ENCODE measurements at places on chromosomes 16 and 17.

DNA sequence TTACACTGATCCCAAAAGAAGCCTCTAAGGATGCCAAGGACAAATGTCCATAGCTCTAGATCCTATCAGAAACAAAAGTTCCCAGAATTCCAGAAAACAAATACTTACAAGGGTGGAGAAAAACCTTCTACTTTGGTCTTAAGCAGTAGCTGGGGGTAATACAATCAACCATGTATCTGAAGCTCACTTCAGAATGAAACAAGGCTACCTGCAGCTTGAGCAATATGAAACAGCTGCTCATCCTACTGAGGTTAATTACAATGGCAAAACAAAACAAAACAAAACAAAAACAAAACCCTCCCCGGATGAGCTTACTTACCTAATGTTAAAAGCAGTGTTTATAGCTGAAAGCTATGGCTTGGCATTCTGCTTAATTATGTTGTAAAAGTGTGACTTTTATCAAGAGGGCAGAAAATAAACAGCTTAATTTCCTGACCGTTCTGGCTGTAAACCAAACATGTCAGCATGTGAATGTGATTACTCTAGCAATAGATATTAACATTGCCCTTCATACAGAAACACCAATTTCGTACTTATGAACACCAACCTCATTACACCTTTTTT, 10.5 kb downstream of the PDZD9 start:
- DNase-seq: no peak

- no peak for DNase-seq
Observed at GRCh38 chr17:9971991-9972390, 66.9 kb upstream of the RCVRN start.

DNA sequence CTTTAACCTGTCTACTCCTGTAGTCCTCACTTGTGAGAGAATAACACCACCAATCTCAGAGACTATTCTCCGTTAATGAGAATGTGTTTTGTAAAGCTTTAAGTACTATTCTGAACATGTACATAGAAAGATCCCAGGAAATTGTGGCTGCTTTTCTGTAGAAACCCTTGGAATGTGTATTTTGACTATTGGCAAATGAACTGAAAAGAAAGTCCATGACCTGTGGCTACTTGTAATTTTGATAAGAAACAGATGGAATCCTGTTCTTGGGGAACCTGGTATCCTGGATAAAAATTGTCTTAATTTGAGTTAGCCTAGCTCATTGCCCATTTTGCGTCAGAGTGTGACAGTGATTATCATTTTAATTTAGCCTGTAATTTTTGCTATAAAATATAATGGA, 9.1 kb downstream of the CTCF start:
- DNase-seq: no peak

DNA sequence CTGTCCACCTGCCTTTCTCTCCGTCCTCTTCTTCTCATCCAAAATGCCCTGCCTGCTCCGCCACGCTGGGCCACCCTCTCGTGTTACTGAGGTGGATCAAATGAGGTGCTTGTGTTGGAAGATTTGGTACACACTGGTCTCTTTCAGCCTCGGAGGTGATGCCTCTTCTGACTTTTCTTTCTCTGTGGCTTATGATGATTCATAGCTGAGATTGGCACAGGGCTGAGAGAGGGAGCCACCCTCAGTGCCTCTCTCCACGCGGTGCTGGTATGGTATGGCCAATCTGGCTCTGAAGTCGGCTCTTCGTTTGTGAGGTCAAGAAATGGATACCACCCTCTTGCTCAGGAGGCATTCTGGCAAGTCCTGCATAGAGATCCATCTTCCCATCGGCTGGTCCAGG, 82.4 kb downstream of the PLCG2 start:
- DNase-seq: no peak

- no peak for DNase-seq
Observed at GRCh38 chr17:20098314-20098713, 89.2 kb downstream of the SPECC1 start.

GRCh38 chr17:34242587-34243363, 12.3 kb upstream of the CCL2 start:
- no peak for DNase-seq

DNA sequence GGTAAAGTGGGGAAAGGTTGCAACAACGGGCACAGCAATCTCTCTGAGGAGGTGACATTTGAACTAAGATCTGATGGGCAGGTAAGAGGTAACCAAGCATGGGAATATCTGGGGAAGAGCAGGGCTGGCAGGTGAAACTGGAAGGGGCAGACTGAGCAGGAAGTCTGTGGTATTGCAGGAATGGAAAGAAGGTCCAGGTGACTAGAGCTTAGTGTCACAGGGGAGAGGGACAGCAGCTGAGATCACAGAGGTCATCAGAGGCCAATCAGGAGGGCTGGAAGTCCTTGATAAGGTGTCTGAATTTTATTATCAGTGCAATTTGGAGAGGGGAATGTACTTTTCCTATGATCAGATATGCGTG, 73.3 kb upstream of the DHX40 start:
- no peak for DNase-seq

GRCh38 chr17:27491713-27492190, 35.5 kb downstream of the KSR1 start:
- DNase-seq: no peak

DNA sequence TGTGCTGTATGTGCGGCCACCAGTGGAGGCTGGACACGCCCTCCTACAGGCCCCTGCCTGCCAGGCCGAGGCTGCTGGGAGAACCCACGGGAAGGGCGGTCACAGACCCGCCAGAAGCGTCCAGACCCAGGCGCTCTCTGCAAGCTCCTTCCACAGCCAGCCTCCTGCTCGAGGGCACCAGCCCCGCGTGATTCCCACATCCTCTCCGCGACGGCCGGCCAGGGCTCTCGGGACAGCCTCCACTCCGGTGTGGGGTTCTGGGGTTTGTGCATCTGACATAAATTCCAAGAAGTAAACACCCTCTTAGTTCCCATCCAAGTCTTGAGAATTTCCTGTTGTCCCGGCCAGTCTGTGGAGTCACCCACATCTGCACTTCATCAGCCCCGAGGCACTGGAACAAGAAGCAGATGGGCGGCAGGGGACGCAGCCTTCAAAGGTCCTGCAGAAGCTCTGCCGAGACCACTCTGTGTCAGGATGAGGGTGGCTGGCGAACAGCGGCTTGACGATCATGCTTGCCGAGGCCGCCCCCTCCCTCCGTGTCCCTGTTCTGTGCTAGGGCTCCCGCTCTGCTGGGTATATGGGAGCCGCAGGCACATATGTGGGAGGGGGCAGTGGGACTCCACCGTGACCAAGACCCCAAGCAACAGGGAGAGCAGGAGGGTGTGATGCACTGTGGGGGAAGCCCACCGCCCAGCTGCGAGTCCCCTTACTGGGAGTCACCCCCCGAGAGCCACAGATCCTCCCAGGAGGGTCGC, 2.4 kb upstream of the TMEM204 start:
- no peak for DNase-seq

DNA sequence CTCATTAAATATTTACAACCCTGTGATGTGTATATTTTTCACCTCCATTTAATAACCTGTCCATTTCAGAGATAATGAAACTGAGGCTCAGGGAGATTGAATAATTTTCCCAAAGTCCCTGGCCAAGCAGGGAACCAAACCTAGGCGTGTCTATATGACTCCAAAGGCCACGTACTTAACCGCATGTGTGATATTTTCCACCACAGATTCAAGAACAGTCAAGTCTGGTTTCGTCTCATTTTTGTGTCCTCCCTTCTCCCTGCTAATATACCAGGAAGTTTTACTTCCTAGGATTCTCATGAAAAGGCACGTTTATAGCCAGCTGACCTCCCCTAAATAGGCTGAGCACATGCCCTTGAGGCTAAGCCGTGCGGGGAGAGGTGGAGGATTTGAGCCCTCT, 15.3 kb downstream of the WFIKKN2 start:
- DNase-seq: no peak

- DNase-seq: no peak
Observed at GRCh38 chr17:58517378-58517927, 3.0 kb upstream of the MTMR4 start.

DNA sequence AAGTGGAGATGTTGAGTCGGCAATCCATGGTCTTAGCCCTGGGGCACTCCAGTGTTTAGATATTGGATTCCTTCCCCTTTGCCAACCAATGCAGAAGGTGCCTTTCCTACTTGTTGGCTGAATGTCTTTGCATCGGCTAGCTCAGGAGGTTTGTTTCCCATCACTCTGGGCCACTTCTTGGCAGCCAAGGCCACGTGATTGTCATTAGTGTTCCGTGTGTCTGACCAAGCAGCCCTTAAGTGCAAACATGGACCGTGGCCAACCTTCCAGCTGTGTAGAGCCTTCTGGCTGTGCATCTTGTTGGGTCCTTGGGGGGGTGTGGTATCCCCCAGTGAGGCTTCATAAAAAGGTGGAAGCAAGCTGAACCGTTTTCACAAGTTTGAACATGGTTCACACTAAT, 66.0 kb downstream of the GNAO1 start:
- no peak for DNase-seq

GRCh38 chr16:30527635-30528178, 1.3 kb upstream of the ZNF768 start:
- DNase-seq: no peak

DNA sequence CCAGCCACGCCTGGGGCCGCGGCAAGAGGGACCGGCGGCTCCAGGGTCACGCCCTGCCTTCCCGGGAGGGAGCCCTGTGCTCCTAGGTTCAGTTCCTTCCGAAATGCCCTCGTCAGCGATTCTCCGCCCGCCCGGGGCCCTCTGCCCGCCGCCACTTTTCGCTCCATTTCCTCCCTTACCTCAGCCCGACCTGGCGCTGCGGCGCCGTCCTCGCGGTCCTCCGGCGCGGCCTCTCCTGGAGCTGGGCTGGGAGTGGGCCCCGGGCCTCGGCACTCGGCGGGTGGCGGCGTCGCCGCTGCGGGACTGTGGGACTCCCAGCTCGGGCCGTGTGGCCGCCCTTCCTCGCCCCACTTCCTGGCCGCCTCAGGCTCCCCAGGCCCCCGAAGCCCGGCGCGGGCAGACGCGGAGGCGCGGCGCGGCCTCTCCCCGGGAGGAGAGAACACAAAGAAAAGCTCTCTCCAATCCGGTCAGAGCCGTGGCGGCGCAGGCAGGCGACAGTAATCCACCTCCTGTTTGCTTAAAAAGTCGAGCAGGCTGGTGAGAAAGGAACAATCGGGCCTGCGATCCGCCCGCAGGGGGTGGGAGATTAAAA, 1.6 kb downstream of the BAHCC1 start:
- no peak for DNase-seq

DNA sequence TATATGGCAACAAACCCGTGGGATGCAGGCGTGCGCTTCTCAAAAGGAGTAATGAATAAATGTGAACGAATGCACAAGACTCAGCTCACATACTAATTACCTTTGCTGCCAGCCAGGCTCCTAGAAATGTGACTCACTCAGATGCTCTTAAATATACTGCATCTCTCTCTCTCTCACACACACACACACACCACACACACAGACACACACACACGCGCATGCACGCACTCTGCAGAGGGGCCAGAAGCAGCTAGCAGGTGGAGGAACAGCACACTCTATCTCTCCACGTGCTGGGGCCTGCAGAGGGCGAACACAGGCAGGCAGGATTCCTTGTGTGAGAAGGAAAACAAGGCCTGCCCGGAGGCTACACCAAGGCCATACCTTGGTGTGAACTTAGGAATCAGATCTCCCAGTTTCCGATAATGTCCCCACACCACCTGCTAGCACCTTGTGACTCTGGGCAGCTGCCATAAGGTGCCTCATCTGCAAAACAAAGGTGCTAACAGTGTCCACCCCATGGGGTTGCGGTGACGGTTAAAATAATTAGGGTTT, 5.3 kb downstream of the GPRC5B start:
- no peak for DNase-seq

GRCh38 chr17:17837966-17838962, 1.5 kb upstream of the SREBF1 start:
- no peak for DNase-seq

- no peak for DNase-seq
Observed at GRCh38 chr17:80036715-80037477, 454 bp downstream of the CCDC40 start.

- no peak for DNase-seq
Observed at GRCh38 chr17:69677130-69677529, 262.6 kb downstream of the MAP2K6 start.

DNA sequence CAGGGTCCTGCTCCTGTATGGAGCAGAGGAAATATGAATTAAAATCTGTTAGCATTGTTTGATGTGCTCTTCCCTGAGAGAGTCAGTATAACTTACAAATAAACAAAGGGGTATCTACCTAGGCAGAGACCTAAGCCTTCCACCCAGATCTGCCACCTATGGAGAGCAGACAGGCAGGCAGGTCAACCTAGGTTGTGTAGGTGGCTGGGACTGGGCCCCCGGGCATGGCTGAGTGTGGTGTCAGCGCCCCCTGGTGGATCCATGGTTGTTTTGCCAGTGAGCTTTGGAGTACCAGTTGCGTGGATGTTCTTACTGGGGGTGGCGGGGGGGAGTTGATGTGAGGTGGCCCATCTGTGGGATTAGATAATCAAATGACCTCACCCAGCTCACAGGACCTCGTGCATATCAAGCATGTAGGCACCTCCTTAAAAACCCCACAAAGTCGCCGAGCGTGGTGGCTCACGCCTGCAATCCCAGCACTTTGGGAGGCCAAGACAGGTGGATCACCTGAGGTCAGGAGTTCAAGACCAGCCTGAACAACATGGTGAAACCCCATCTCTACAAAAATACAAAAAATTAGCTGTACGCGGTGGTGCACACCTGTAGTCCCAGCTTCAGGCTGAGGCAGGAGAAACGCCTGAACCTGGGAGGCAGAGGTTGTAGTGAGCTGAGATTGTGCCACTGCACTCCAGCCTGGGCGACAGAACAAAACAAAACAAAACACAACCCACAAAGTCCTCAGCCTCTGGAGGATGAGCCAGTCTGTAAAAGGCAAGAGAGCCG, 17.6 kb downstream of the DUS2 start:
- peak; percentile 90 for DNase-seq
